ENCODE measurements at places on chromosomes 5 and 9.
A peak's percentile ranks its signal among the peaks of the same experiment; 100 is the strongest.

DNA sequence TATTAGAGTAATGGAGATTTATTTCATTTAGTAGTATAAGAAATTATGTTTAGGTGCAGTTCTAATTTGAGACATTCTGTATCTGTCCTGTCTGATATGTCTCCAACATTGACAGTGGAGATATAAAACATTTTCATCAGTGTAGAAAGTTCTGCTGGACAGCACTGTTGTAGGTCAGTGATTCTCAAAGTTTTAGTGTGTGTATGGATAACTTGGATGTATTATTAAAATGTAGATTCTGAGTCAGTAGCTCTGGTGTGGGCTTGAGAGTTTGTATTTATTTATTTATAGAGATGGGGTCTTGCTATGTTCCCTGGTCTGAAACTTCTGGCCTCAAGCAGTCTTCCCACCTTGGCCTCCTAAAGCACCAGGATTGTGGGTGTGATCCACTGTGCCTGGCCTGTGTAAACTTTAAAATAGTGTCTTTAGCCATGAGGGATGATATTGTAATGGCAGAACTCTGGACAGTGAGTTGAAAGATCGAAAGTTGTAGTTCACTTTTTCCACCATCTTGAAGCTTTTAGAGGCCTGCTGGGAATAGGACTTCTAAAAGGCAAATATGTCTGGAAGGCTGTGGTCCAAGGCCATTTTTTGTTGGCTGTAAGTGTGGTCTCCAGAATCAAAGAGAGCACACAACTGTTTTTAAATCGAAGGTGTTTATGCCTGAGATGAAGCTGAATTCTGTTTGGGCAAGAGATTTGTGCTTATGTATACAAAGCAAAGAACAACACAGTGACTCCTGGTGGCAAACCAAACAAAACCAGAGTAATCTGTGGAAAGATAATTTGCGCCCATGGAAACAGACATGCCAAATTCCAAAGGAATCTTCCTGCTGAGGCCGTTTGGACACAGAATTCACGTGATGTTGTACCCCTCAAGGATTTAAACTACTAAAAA lies 12.4 kb downstream of the UBAP1 start:
- no peak for DNase-seq

DNA sequence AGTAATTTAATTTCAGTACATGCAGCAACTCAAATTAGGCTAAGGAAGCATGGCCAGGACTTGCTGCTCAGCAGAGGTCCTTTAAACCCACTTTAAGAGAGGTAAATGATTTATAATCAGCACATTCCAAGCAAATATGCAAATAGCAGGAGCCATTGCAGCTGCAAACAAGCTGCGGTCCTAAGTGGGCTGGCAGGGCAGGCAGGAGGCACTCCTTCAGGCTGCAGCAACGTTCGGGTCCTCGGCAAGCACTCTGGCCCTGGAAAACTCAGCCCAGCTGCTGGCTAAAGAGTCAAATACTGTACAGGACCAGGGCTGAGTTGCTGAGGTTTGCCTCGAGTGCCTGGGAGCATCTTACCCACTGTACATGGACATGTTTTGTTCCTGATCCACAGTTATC lies 126.9 kb downstream of the FSTL4 start:
- DNase-seq, result no peak

DNA sequence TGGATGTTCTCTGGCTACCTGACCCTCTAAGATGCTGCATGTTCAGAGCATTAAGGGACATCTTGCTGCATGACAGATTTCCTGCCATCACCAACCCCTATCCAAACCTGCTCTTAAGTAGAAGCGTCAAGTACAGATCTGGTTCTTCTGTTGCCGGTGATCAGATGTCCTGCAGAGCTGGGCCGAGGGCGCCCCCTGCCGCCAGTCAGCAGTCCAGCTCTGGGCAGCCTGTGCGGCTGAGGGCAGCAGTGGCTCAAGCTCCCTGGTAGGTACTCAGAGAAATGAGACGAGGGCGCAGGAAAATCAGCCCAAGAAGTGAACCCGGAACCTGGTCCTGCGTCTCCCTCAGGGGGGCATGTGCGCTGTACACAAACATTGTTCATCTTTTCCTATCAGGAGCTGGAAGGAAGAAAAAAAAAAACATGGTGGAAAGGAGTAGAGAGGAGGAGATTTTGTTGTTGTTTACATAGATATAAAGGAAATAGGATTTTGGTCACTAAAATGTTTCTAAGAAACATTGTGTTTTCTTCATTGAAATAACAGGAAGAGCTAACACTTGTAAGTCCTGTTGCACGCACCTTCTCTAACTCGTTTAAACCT lies 95.8 kb downstream of the CFAP90 start:
- peak; percentile 74 for DNase-seq

GRCh38 chr9:127983847-127984289 lies 3.1 kb upstream of the EEIG1 start:
- DNase-seq, result no peak

GRCh38 chr9:120935383-120935857 lies 8.8 kb upstream of the TRAF1 start:
- DNase-seq, result no peak

- DNase-seq, result no peak
These were observed 345.9 kb upstream of the RIOK2 start for GRCh38 chr5:97528941-97529340.

All from GM13976 (cell line).